NCI-H2171 treated with DMSO at 0.1 percent for 48 hours (cell line): ENCODE measurements at places on chromosomes 6 and 20.

DNA sequence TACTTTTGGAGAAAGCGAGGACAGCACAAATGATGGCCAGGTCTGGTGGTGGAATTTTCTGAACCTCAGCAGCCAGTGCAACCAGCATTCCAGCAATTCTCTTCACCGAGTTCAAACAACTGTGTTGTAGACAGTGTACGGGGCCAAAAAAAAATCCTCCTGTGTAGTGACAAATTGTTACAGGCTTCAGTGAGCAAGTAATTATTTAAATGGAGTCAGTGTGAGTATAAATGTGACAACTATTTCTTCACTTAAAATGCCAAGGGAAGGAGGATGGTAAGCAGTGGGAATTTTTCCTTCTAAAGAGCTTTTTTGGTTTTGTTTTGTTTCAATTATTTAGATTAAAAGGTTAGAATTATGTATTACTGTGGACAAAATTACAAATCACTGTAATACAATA lies 154.1 kb downstream of the TMEM242 start:
- DNase-seq = no peak

GRCh38 chr6:166411271-166411670 lies 28.5 kb upstream of the MPC1 start:
- DNase-seq = no peak

DNA sequence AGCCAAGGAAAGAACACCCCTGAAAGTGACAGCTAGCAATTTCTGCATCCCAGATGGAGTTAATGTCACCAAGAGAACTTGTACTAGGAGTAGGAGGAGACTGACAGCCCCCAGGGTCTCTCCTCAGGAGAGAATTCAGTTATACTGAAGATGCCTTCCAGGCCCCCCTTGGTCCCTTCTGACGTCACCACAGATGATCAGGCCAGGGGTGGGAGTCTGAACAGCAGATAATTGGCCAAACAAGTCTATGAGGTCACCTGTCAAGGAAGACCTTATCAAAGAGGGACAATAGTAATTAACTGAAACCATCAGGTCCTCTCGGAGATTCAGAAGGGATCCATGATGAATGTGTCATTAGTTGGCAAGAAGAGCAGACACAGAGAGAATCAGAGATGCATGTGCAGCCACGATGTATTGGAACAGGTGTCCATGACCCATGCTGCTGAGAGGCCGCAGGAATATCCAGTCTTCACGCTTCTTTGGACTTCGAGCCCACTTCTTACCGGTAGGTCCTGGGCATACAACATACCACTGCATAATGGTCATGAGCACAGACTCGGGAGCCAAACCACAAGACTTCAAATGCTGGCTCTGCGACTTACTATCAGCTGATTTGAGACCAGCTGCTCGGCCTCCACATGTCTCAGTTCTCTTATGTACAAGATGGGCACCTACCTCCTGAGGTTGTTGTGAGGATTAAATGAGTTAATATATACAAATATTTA lies 10.2 kb downstream of the TRIM10 start:
- DNase-seq = no peak

DNA sequence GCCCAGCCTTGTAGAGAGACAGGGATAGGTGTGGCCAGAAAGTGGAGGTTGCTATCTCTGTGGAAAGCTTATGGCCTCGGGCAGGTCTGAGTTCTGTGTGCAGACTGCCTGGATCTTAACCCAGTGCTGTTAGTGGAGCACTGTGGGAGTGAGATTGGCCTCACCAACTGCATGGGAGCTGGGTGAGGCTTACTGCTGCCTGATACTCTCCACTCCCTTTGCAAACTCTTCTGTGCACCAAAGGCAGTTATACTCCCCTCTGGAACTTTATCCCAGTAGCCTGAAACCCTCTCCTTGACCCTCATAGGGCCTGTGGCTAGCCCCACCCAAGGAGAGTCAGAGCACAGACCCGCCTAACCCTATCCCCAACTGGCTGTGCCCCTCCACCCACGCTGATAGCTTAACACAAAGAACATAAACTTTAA lies 41.4 kb upstream of the PKIB start:
- DNase-seq = no peak

DNA sequence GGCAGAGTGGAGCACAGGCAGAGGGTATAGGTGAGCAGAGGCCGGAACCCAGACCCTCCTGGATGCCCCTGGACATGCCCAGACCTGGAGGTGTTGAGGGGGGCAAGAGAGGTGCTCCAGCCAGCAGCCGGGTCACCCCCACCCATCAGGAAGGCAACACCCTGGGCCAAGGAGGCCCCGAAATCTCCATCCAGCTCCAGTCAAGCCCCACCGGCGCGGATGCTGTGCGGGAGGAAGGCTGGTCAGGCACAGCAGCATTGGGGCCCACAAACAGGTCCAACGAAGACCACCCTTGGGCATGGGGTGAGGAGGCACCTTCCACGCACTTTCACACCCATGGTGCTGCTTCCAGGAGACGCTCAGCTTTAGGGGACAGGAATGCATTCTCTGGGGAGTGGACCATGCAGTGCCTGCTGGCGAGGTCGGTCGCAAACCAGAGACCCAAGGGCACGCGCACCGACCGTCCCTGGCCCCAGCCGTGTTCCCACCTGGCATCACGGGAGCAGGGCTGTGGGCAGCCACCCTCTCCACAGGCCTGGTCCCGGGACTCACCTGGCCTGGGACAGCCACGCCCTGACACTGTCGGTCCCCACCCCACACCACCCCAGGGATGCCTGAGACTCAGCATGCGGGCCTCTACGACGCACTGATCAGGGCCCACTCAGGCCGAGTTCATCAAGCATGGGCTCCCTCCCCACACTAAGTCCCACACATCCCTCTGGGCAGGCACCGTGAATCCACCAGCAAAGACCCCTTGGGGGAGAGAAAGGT lies 43.6 kb upstream of the ZBP1 start:
- DNase-seq = no peak

DNA sequence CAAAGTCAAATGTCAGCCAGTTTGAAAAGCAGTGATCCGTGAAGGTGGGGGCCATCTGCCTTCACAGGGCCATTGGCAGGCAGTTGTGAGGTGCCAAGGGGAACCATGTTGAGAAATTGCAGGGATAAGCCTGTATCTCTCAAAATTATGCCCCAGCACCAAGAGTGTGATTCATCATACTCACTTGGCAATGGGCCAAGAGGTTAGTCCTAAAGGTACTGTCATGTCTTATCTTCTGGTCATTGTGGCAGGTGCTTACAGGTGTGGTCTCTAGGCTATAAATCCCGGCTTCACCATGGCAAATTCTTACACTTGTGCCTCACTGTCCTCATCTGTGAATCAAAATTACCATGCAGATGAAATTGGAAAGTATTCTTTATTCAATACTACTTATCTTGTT lies 150.7 kb upstream of the LAMP5 start:
- DNase-seq = peak; percentile 14

- DNase-seq = no peak
Observed at GRCh38 chr6:86629123-86629522, 308.2 kb upstream of the HTR1E start.

DNA sequence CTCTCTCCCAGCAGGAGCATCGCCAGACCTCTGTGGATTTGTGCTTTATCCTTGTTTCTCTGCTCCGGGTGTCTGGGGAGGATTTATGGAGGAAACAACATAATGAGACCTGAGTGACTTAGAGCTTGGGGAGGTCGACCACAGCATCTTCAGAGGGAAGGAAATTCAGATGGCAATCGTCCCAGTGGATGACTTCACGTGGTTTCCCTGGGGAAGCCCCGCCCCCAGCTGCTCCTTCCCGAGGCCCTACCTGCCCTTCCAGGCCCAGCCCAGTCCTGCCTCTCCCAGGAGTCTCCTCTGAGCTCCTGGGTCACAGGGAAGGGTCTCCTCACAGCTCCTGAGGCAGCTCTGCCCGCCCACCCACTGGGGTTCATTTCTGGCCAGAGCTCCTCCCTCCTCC lies 430.3 kb upstream of the SULF2 start:
- peak; percentile 21 for DNase-seq

GRCh38 chr6:133062696-133063306 lies 178.4 kb upstream of the EYA4 start:
- DNase-seq = no peak

DNA sequence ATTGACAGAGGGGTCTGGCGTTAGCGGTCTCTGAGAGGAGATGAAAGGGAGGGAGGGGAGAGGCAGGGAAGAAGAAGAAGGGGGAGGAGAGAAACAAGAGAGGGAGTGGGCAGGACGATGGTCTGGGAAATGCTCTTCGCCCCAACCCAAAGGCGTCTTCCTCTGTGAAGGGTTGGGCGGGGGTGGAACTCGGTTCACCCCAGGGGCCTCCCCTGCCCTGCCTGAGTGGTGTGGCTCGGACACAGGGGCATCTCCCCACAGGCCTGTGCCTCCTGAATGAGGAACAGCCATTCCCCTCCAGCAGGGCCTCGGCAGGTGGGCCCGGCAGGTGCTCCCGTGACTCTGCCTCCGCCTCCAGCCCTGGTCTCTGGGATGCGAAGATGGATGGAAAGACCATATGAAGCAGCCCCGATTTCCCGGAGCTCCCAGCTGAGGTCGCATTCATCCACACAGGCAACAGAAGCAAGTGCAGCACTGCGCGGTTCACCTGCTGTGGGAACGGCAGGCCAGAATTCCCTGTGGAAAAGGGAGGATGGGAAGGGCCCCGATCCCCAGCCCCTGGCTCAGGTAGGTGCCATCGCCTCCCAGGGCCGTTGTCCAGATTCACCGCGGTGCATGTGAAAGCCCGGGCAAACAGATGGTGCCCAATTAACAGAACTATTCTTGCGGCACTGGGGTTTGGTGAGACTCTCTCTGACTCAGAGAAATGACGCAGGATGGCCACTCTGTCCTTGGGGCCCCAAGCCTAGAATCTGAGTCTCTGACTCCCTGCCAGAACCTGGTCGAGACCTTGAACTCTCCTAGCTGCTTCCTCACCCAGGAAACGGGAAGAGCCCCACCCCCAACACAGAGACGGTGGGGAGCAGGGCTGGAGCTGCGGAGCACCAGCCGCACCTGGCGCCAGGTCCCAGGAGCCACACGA lies 29.4 kb upstream of the RPS6KA2 start:
- peak; percentile 24 for DNase-seq

DNA sequence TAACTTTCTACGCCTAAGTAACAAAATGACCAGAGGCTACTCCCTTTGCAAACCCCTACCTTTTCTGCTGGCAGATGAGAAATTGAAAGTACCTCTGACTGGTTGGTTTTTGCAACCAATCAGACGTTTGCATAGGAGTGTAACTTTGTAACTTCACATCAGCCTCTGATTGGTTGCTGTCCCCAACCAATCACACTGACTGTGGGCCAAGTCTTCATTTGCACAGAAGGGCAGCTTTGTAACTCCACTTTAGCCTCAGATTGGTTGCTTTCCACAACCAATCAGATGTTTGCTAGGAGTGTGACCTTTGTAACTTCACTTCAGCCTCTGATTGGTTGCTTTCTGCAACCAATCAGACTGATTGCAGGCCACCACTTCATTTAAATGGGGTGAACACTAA lies 89.1 kb downstream of the ME1 start:
- no peak for DNase-seq

DNA sequence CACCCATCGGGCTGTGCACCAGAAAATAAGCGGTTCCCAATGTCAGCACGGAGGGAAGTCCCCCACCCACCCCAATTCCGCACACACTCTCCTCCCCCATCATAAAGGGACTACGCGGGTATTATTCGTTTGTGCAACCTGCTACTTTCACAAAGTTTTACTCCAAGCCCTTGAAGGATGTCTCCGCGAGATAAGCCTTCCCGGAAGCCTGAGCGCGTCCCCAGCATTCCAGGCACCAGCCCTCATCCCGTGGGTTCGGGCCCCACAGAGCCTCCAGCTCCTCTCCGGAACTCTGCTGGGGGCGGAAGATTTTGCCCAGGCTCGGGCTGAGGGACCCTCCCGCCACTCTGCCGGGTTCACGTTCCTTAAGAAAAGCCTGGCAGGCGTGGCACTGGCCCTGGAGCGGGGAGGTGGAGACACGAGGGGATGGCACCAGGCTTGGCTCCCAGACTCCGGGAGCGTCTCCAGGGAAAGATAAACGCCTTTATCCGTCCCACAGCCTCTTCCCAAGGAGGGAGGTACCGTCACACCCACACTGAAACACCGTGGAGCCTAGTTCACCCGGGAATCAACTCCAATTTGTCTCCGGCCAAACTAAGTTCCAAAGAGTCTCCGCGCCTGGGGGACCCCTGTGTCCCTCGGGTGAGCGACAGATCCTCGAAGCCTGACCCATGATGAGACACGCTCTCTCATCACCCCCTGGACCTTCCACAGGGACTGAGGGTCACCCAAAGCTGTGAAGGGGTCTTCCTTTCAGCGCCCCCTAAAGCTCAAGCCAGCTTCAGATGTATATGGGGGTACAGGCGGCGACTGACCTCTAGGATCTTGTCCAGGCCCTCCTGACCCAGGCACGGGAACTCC lies 934 bp downstream of the KCNK5 start:
- no peak for DNase-seq

- no peak for DNase-seq
Observed at GRCh38 chr6:43268355-43268700, 25.0 kb downstream of the TTBK1 start.

DNA sequence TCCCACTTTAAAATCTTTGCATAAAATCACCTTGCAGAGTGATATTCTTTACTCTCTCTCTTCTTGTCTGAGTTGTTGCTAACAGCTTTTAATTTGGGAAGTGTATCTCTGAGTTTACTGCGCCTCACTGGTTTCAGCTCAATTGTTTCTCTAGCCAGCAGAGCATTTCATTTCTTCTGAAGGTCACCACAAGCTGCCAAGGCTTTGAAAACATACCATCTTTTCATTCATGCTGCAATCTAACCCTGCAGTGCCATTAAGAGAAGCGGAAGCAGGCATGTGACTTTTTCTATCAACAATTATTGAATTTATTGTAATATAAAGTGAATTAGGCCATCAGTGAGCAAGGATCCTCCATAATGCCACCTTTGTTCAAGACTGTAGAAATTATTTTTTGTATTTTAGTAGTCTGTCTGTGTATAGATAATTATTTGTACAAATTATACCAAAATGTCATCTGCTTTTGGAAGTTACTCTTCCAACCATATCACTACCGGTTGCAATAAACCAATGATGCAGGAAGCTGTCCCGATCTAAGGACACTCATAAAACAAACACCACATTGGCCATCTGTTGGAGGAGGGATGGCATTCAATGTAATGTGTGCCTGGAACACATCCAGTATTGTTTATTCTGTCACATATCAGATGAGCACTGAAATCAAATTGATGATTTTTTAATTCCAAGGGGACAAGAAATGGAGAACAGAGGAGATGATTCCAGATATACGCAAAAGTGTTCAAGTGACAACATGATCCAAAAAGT lies 26.8 kb downstream of the HS3ST5 start:
- DNase-seq = peak; percentile 67
